ENCODE measurements at places on chromosomes 6 and 20.

GRCh38 chr6:26597389-26597766, 625 bp downstream of the ABT1 start:
- no peak for DNase-seq

- no peak for DNase-seq
Measured at GRCh38 chr6:3740551-3741476, 10.7 kb downstream of the PXDC1 start.

GRCh38 chr6:146666909-146667308, 68.1 kb downstream of the ADGB start:
- no peak for DNase-seq

GRCh38 chr20:32621071-32621890, 36.1 kb upstream of the NOL4L start:
- no peak for DNase-seq
